Colonic mucosa (tissue), 4 donors: ENCODE measurements at places on chromosomes 3 and 15. TPM values are rescaled to one million over a fixed set of nuclear protein-coding genes. Genes with fewer than 3 reads are reported as not detected.

DNA sequence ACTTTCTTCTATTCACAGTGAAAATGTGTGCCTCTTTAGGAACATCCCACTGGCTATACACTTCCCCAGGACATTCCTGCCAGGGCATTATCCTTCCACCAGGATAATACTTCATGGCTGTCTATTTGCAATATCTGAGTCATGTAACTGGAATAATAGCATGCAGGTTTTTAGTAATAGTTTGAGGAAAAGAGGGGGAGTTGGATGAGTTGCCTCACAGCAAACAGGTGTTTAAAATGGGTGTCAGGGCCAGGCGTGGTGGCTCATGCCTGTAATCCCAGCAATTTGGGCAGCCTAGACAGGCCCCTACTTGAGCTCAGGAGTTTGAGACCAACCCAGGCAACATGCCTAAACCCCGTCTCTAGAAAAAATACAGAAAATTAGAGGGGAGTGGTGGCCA lies 585.9 kb downstream of the DIPK2A start:
- H3K27ac ChIP-seq: no peak overlapping the region
- H3K4me3 ChIP-seq: no peak overlapping the region
- DNase-seq: no peak

GRCh38 chr15:77354063-77354462 lies 65.8 kb downstream of the PEAK1 start:
- H3K36me3 ChIP-seq: no peaks in the 10 kb centered on the region
- H3K27me3 ChIP-seq: no peaks in the 10 kb centered on the region
- peaks cover 11% of the 10 kb centered on the region for H3K4me1 ChIP-seq
- no peak overlapping the region for H3K4me3 ChIP-seq

FRMD5 gene
- 2.9 TPM for total RNA-seq

CCDC39 gene
- total RNA-seq: not detected

GRCh38 chr3:52078781-52079560 lies 22.6 kb upstream of the DUSP7 start:
- no peak overlapping the region for H3K27ac ChIP-seq
- no peaks in the 10 kb centered on the region for H3K4me1 ChIP-seq
- no peaks in the 10 kb centered on the region for H3K36me3 ChIP-seq

ADCY5 gene
- total RNA-seq: 5.6 TPM

DNA sequence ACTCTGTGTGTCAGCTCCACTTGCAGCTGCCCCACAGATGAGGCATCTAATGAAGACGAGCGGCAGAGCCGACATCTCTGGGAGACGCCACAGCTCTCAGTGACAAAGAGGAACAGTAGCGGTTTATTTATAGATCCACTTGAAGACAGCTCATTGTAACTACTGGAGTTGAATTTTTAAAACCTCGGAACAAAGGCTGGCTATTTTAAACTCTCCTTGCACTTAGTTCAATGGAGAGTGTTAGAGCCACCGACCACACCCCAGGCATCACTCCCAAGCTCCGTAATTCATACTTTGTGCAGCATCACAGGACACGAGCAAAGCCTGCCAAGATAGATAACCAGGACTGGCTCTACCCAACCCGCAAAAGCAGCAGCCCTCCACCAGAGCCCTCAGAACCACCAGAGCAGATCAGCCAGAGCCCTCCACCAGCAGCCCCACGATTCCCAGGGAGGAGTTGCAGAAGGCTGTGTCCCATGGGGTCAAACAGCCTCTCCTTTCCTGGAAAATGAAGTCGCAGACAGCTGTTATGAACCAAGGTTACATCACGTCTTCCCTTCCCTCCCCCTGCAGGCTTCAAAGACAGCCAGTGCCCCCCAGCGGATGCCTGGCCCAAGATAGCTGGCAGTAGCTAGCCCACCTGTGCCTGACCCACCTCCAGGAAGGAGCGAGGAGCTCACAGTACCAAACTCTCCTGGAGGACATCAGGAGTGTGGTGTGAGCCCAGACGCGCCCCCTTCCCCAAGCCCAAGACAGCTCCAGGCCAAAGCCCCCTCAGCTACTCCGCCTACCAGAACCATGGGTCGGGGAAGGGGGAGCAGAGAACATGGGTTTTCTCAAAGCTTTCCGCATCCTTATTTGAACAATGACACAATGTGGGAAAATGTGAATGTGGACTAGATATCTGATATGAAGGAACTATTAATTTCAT lies 45.7 kb downstream of the POC1A start:
- no peak for DNase-seq
- H3K4me1 ChIP-seq: no peaks in the 10 kb centered on the region
- H3K27ac ChIP-seq: no peak overlapping the region
- no peaks in the 10 kb centered on the region for H3K27me3 ChIP-seq
- H3K4me3 ChIP-seq: no peak overlapping the region

GRCh38 chr3:140467104-140467577 lies 210.7 kb upstream of the TRIM42 start:
- no peaks in the 10 kb centered on the region for H3K36me3 ChIP-seq
- DNase-seq: no peak
- H3K4me3 ChIP-seq: no peak overlapping the region
- H3K27me3 ChIP-seq: no peaks in the 10 kb centered on the region
- H3K27ac ChIP-seq: no peak overlapping the region

GPR27 gene
- total RNA-seq: 0.61 TPM

GRCh38 chr15:88932875-88933330 lies 19.7 kb upstream of the MFGE8 start:
- H3K27ac ChIP-seq: no peak overlapping the region
- DNase-seq: no peak
- H3K27me3 ChIP-seq: no peaks in the 10 kb centered on the region

GRCh38 chr3:29333576-29333975 lies 52.7 kb downstream of the RBMS3 start:
- DNase-seq: no peak
- H3K36me3 ChIP-seq: no peaks in the 10 kb centered on the region
- H3K4me1 ChIP-seq: no peaks in the 10 kb centered on the region
- no peak overlapping the region for H3K27ac ChIP-seq

GRCh38 chr3:68666429-68667136 lies 265.8 kb downstream of the TAFA4 start:
- DNase-seq: no peak
- no peak overlapping the region for H3K27ac ChIP-seq
- H3K36me3 ChIP-seq: no peaks in the 10 kb centered on the region
- H3K27me3 ChIP-seq: no peaks in the 10 kb centered on the region

GRCh38 chr3:187677604-187678003 lies 7.4 kb upstream of the SST start:
- H3K27ac ChIP-seq: no peak overlapping the region
- DNase-seq: no peak
- H3K4me1 ChIP-seq: no peaks in the 10 kb centered on the region
